ENCODE measurements at places on chromosomes 6 and 20.

GRCh38 chr20:6081236-6081635 lies 27.4 kb upstream of the LRRN4 start:
- DNase-seq = no peak

- DNase-seq = no peak
Observed at GRCh38 chr20:34926581-34926980, 29.0 kb downstream of the GSS start.

- DNase-seq = no peak
Observed at GRCh38 chr20:41960166-41960565, 342.0 kb upstream of the CHD6 start.

DNA sequence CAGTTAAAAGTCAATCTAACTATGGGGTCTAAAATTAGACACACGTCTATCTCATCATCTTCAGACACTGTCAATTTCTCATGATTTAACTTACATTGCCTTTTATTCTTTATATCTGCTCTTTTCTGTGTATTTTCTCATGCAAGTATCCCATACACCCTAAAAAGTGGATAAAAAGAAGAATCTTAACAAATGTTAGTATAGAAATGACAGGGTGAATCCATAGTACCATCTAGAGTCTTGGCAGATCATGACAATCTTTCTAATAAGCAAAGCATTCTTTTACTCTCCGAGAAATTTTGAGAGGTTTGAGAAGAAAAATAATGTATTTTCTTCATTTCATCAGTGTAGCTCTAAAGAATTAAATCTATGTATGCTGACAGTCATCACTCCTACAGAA lies 382.7 kb downstream of the C6orf118 start:
- no peak for DNase-seq

- no peak for DNase-seq
Observed at GRCh38 chr20:20411402-20411801, 43.5 kb downstream of the INSM1 start.

GRCh38 chr6:20034408-20034769 lies 177.9 kb downstream of the MBOAT1 start:
- no peak for DNase-seq
